Ascending aorta (tissue), 2 donors: ENCODE measurements at places on chromosomes 2 and 18. TPM values are rescaled to one million over a fixed set of nuclear protein-coding genes. Genes with fewer than 3 reads are reported as not detected.

DNA sequence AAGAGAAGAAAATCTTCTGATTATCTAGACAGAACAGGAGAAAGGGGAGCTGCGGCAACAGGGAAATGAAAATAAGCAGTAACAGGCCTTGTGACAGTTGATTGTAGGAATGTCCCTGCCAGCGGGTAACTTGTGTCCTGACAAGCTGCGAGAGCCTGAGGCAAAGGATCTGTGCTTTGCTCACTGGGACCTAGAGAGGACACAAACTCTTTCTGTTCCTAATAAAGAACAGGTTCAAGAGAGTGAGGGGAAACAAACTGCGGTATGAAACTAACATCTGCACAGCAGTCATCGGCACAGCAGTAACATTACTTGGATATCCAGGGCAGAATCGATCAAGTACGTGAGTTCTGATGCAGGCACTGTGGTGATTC, 103.7 kb upstream of the THOC1 start:
- no peak for DNase-seq

DNA sequence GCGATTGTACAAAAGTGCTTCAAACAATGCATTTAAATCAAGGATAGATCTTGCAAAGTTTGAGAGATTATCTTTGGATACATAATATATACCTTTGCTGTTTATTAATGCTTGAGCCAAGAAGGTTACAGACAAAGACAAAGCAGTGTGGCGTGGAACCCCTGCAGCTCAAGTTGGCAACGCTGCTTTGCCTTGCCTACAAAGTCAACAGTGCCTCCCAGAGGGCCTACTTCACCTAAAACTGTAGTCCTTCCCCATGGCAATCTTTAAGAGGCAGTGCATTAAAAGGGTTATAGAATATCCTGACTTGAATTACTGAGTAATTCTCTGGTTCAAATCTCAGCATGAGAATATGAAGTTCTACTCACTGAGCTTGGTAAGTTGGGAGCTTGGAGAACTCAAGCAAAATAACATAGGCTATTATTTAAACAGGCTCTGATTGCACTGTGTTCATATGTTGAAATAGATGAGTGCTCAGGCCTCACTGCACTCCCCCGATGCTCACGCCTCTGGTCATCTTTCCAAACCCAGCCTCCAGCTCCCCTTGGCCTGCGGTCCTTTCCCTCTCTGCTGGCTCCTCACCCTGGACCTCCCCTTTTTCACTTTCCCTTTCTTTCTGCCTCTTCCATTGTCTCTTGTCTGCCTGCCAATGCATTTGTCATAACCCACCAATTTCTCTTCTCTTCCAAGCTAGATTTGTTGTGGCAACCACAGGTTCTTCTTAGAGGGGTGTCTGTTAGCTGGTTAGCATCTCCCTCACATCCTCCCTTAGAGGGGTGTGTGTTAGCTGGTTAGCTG, 96.5 kb downstream of the MYT1L start:
- DNase-seq, result no peak

- no peak for DNase-seq
Measured at GRCh38 chr18:65527879-65528633, 222.8 kb upstream of the CDH7 start.

ARHGEF33 gene
- total RNA-seq, result 6.4 TPM

DNA sequence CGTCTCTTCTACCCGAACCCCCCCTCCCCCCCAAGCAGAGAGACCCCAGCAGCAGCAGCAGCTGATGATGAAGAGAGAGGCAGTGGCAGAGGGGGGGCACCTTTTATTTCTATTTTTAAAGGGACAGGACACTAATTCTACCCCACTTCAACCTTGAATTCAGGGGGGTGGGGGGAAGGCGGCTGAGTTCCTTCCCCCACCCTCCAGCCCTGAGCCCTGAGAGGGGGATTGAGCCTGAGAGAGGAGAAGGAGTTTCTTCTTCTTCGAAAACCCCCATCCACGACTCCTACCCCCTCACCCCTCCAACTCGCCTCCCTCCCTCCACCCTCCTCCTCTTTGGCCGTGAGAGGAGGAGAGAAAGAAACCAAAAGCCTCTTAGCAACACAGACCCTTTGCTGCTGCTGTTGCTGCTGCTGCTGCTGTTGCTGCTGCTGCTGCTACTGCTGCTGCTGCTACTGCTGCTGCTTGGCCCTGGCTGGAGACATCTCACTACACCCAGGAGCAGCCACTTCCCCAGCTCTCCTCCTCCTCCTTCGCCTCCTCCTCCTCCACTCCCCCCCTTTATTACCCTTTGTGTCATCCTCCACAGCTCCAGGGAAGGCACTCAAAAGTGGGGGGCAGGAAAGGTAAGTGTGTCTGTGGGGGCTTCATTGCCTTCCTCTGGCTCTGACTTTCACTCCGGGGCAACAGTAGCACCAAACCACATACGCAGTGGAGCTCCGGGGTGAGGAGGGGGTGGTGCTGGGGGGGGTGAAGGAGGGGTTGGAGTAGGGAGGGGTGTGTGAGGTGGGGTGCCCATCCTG, at the start of gene MBD5:
TSS of gene MBD5 (plus strand) at position 33 of the 803 bp plus-strand sequence.
- no peak for DNase-seq

DNA sequence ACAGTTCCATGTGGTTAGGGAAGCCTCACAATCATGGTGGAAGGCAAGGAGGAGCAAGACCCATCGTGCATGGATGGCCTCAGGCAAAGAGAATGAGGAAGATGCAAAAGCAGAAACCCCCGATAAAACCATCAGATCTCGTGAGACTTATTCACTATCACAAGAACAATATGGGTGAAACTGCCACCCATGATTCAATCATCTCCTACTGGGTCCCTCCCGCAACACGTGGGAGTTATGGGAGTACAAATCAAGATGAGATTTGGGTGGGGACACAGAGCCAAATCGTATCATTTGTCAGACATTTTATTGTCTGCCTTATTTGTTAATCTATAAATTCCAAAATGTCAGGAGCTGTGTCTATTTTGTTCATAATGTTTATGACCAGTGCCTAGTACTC, 17.6 kb downstream of the NBAS start:
- DNase-seq, result no peak
